AG09309 (cell line): ENCODE measurements at places on chromosomes 12 and 14.

DNA sequence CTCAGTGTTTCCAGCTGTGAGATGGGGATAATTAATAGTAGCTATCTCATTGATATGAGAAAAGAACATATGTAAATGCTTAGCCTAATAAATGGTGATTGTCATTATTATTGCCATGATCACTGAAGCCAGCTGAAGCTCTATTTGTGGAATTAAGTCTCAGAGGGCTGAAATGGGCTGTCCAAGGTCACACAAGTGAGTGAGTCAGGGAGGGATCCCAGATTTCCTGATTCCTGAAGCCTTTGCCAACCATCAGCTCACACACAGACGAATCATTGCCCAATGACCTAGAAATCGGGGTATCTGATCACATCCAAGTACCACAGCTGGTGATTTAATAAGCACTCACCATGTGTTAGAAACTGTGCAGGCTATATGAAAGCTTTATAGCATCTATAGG lies 21.6 kb upstream of the TMEM229B start:
- DNase-seq = no peak

GRCh38 chr12:101097829-101098580 lies 112.0 kb downstream of the SLC5A8 start:
- no peak for DNase-seq

- DNase-seq = no peak
Observed at GRCh38 chr14:32702562-32702961, 236.1 kb upstream of the NPAS3 start.

GRCh38 chr14:90301122-90301521 lies 30.6 kb downstream of the NRDE2 start:
- DNase-seq = no peak

DNA sequence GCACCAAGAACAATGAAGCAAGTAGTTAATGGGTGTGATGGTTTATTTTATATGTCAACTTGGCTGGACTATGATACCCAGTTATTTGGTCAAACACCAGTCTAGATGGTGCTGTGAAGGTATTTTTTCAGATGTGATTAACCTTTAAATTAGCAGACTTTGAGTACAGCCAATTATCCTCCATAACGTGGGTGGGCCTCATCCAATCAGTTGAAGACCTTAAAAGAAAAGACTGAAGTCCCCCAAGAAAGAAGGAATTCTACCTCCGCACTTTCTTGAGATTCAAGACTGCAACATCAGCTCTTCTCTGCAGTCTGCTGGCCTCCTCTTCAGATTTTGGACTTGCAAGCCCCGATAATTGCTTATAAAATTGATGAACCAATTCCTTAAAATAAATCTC lies 47.5 kb downstream of the CD163L1 start:
- no peak for DNase-seq

DNA sequence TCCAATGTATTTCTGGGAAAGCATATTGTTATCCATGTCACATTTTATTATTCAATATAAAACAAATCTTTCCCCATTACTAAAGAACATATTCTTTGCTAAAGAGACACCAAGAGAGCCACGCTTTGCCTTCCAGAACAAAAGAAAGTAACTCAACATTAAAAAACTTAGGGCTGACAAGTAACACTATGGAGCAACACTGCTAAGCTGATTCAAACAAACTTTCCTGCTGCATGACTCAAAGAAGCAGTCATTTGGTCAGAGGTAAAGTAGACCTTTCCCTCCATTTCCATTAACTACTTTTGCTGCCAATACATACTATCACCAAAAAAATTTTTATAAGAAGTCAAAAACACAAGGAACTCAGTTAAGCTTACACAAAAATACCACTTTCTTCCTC lies 83.0 kb downstream of the DENND5B start:
- no peak for DNase-seq

DNA sequence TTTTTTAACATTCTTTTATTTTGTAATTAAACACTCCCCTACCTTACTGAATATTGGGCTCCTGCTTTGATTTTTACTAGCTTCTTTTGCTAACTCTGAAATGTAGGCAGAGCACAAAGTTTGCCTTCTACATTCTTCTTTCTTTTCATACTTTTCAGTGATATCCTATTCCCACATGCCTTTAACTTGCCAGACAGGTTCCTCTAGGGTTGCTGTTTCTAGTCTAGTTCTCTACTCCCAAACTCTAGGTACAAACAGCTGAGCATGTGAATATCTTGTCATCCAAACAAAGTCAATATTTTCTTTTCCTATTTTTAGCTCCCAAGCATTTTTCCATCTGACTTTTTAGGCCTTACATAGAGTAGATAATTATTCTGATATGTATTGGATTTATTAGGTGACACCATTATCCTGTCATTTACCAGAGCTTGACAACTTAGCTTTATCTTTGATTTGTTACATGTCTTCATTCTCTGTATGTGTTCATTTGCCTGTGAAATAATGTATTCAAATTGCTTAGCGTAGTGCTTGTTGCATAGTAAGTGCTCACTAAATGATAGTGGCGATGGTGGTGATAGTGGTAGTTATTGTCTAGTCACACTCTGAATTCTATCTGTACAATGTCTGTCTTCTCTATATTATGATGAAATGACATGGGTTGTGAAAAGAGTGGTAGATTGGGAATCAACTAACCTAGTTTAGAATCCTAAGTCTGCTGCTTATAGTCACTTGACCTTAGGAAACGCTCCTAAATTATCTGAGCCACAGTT lies 73.6 kb upstream of the DNM1L start:
- no peak for DNase-seq

- no peak for DNase-seq
Observed at GRCh38 chr14:89826596-89826995, 127.9 kb downstream of the EFCAB11 start.

GRCh38 chr12:109949089-109949488 lies 47.1 kb downstream of the GIT2 start:
- DNase-seq = no peak

DNA sequence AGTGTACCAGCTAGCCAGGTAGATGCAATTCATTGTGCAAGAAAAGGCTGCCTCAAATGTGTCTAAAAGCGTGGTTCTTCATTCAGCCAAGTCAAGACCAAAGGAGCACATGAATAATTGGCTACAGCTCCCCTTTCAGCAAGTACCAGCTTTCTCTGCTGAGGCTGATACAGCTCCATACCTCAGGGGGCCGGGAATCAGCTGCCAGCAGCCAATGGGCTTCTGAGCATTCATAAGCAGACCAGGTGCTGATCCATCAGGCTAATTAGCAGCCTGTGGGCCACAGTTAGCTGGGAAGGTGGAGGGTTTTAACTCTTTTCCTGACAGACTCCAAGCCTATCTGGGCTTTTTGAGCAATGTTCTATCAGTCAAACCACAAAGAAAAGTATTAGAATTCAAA lies 264.7 kb downstream of the APAF1 start:
- no peak for DNase-seq

- DNase-seq = no peak
Observed at GRCh38 chr14:64702493-64703394, 1.5 kb upstream of the PLEKHG3 start.

- DNase-seq = no peak
Observed at GRCh38 chr12:1884651-1885050, 33.8 kb downstream of the CACNA2D4 start.

- DNase-seq = no peak
Observed at GRCh38 chr14:63205866-63206265, 1.6 kb downstream of the RHOJ start.

GRCh38 chr12:75390156-75390898 lies 562 bp upstream of the GLIPR1L2 start:
- no peak for DNase-seq

DNA sequence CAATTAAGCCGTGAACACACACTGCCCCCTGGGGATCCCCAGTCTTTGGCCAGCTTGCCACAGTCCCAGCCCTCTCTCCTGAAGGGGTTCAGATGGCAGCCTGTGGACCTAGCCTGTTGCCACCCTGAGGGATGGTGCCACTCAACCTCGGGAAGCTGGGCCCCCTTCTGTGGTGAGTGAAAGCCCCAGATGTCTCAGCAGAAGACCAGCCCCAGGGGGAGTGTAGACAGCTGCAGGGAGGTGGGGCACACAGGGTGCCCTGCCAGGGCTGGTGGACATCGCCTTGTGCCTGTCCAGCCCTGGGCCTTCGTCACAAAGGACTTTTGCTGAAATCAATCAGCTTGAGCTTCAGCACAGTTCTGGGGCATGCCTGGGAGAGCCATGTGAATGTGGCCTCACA lies 32.4 kb downstream of the C14orf132 start:
- no peak for DNase-seq

- DNase-seq = no peak
Observed at GRCh38 chr14:68634332-68634731, 158.5 kb downstream of the ZFP36L1 start.

DNA sequence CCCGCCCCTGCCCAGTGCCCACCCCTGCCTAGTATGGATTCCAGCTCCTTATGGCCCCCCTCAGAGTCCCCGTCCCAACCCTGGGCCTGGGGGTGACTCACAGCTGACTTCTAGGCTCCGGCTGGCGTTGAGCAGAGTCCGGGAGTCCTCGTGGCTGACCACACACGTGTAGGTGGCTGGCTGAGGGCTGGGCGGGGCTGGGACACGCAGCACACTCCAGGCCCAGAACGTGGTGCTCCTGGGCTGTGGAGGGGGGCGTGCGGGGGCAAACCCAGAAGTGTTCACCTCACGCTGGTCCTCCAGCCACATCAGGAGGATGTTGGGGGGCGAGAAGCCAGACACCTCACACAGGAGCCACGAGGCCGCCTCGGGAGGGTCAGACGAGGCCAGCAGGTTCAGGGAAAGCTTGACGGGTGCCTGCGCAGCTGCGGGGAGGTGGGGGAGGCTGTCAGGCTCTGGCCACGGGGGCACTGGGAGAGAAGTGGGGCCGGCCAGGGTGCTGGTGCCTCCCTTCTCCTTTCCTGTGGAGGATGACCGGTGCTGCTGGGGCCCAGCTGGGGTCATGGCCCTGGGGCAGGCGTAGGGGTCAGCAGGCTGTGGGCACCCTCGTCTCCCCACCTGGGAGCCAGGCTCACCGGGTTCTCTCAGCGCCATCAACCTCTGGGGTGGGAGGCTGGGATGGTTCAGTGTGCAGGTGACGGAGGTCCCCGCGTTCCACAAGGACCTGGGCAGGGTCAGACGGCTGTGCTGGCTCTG lies 314.1 kb downstream of the TMEM121 start:
- no peak for DNase-seq

- DNase-seq = no peak
Observed at GRCh38 chr12:1639538-1639937, 10.5 kb downstream of the WNT5B start.

GRCh38 chr12:68163560-68164081 lies 4.1 kb upstream of the IFNG start:
- no peak for DNase-seq

DNA sequence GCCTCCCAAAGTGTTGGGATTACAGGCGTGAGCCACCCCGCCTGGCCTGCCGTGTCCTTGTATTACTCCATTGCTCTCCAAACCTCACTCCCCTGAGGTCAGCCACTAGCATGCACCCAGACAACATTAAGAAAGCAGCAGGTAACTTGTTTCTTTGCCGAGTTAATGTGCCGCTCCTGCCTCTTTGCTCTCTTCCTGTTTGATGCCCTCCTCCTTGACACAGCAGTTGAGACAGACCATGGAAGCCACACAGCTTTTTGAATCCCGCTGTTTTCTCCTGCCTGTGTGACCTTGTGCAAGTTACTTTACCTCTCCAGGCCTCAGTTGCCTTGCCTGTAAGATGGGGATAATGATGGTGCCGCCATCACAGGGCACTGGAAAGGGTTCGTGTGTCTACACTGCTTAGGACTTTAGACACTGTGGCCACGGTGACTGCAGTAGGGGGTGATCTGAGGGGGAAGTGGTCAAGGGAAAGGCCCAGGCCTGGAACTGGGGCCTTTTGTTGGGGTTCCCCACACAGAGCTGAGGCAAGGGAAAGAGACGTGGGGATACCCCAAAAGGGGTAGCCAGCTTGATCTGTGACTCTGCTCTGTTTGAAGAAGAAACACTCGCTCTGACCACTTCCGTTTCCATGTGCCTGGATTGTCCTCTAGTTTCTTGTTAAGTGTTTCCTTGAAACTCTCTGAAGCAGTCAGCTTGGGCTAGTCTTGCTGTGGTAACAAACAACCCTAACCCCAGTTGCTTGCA lies 69.3 kb downstream of the RIN3 start:
- DNase-seq = no peak

GRCh38 chr12:117427211-117427610 lies 65.8 kb upstream of the NOS1 start:
- DNase-seq = no peak

GRCh38 chr12:22625762-22626294 lies 857 bp downstream of the ETNK1 start:
- no peak for DNase-seq

DNA sequence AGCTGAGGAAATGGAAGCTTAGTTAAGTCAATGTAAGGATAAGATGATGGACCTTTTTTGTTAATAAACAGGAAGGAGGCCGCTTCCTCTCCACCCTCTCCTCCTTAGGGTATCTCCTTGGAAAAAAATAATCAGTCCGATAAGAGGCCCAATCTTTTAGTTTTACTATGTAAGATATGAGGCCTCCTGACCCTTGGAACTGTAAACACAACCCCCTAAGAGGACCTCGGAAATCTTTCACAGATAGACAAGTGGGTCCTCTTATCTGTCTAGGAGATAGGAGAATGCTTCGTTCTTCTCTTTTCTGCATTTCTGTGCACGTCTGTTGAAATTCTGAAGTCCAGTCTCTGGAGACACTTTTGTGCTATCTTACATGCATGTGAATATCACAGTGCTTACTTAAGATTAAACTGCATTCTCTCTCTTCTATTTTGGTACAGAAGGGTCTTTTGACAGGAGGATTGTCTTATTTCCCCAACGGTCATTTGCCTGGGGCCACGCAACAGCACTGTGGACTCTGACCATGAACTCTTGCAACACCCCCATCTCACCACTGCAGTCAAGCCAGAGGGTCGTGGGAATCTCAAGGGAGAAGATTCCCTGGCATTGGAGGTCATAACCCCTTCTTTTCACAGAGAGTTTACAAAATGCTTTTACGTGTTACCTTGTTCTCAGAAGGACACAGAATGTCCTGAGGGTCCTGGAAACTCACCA lies 313.0 kb upstream of the RTL1 start:
- DNase-seq = no peak

DNA sequence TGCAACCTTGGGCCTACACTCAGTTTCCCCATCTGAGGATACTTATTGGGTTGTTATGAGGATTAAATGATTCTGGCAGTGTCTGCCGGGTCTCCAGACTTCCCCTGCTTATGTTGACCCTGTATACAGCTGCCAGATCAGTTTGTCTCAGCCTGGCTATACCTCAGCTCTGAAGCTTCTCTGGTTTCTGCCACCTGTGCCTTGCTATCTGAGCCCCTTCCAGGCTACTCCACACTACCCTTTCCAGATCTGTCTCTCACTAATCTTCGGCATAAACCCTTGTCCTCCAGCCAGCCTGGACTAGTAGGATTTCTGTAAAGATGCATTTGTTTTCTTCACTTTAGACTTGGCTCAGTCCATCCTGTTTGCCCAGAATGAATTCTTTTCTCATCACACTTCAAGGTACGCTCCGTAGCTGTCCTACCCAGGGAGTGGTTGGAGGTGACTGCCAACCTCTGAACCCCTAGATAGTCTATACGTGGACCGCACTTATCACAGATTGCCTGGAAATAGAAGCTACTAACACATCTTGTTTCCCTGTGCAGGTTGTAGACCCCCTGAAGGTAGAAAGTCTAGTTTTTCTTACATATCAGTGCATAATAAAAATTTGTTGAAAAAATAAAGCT lies 422.4 kb downstream of the RAD51B start:
- DNase-seq = no peak

- no peak for DNase-seq
Observed at GRCh38 chr14:104293231-104293841, 154.9 kb downstream of the KIF26A start.
